Substantia nigra (tissue), 51 donors: ENCODE measurements at places on chromosomes 3 and 15.

DNA sequence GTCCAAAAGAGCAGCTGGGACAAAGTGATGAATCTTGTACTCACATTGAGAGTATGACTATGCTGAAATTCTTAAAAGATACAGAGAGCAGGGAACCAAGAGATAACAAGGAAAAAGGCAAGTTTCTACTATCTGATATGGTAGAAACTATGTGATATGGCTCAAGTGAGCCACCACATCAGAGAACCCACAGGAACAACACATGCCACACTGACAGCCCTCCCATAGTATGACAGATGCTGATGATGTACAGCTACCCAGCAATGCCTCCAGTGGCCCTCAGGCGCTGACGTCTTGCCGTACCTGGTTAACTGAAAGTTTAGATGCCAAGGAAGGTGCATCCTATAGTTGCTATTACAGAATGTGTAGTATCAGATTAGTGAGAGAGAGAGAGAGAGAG lies 42.4 kb downstream of the CHAC1 start:
- no peak for DNase-seq

DNA sequence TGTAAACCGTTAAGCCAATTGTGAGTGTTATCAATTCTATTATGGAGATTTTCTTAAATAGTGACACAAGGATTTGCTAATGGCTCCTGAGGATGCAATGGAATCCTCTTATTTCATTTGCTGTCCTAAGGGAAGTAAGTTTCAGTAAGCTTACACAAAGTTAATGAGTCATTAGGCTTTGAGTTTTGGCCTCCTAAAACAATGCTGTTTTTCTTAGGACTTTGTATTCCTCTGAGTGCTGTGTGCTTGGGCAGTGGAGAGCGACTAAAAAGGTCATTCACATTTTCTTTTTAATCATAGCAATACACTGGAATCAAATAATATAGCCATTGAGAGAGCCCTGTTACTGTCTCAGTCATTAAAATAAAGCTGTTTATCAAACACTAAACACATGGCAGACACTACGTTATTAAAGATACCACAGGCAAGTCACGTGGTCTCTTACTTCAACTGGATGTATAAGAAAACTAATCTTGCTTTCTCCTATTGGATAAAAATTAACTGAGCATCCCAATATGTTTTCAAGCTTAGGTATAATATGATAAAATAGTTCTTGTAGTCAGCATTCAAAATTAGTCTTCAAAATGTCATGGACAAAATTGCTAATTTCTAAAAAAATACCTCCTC lies 290.8 kb downstream of the NLGN1 start:
- DNase-seq, result no peak

- no peak for DNase-seq
Observed at GRCh38 chr3:83946049-83946448, 1012.7 kb upstream of the CADM2 start.

- no peak for DNase-seq
Observed at GRCh38 chr3:148950806-148951205, 40.5 kb upstream of the GYG1 start.

DNA sequence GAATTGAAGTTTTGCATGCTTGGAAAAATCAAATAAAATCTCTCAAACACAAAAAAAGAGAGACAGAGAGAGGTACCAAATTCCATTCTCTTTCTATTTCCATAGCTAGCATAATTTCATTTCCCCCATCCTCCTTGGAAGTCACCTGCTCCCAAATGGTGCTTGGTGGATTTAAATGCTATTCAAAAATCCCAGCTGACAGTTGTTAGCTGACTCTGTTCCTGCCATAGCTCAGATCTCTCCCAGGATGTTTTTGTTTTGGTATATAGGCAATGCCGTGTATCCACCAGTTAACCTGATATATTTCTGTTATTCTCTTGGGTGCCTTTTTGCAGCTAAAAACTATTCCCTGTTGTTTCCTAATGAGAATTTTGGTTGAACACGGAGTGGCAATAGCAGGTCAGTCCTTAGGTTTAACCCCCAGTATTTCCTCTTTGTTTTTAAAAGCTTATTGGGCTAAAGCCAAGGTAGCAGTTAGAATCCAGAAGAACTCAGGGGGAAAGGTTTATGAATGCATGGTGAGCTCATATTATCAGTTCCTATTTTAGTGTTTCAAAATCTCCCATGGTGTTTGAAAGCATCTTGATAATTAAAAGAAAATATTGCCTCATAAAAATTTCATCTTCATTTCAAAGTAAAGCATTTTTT lies 240.0 kb upstream of the GBE1 start:
- DNase-seq, result no peak

- no peak for DNase-seq
Observed at GRCh38 chr3:170632780-170633179, 46.9 kb upstream of the SLC7A14 start.

GRCh38 chr15:79092382-79092781 lies 1.8 kb upstream of the RASGRF1 start:
- no peak for DNase-seq

DNA sequence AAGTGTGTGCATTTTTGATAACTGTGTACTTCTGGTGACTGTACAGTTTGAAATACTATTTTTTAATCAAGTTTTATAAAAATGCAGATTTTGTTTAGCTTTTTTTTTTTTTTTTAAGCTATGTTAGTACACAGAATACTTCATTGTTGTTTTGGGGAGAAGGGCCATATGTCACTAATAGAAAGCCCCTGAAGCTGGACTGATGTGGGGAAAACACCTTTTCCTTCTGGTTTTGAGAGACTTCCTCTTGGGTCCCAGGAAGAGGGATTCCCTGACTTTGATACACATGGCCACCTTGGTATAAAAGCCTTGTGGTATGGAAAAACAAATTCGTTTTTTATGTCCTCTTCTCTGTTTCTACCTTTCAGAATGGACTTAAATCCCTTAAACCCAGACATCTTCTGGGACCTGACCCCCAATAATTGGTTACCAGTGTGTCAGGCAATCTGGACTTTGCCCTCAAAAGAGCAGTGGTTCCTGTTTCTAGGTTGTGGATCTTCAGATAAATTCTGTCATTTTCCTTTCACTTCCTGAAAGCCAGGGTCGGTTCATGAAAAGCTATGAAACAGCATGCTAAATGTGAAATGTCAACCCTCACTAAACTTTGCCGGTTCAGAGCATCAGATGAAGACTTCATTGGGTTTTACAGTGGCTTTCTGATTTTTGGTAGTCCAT lies 31.1 kb upstream of the BLOC1S6 start:
- no peak for DNase-seq

DNA sequence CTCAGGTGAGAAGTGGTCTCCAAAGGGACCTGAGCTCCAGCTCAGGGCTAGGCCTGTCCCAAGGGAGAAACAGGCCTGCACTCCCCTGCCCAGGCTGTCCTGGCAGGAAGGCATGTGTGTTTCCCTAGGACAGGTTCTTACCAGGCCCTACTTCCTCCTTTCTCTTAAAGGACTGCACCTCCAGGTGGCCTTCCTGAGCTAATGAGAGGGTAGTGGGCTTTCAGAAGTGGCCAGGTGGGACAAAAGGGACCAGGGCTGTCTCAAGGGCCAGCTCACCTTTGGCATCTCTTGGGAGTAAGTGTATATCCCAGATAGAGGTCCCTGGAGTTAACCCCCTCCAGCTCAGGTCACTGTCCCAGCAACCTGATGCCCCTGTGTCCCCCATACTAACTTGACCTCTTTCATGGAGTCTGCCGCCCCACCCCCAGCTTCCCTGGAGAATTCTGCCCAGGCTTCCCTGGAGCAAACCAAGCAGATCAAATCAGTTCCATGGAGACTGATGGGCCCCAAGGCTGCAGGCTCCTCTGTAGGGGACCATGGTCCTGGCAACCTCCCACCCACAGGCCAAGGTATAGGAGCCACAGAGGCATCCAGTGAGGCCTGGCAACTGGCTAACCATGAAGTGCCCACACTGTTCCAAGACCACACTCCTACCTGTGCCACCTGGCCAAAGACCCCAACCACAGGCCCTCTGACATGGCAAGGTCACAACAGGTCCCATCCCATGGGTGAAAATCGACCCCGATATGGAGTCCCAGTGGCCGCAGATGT lies 67.6 kb downstream of the ZNF445 start:
- DNase-seq, result no peak

- DNase-seq, result no peak
Observed at GRCh38 chr3:144390786-144391185, 419.2 kb downstream of the DIPK2A start.

DNA sequence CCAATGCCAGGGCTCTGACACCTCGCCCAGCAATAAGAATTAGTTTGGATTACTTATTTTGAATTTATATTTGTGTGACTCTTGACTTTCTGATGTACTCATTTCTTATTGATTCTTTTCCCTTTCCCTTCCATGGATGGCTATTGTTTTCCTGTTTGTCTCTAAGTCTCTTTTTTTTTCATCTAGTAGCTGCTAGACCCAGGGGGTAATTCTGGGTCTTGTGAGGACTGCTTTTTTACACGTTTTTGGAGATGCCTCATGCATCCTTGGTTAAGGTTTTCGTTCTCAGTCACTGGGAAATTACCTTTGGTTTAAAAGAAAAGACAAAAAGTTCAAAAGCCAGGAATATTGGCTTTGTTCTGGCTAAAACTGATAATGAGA lies 70.2 kb upstream of the STRIT1 start:
- DNase-seq, result no peak

DNA sequence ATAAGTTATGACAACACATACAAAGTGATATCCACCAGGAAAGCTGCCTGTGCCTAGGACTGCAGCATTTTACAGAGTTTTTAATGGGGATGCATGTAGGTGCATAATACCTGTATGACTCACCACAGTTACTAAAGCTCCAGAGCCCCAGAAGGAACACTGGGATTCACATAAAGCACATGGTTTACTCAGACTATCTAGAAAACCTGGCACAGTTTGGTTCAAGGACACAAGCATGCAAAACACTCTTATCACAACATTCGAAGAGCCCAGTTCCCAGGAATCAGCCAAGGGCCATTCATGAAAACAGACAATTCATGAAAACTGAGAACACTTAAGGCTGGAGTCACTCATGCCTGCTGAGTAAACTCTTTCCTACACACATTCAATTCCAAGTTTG lies 261.0 kb downstream of the PYDC2 start:
- no peak for DNase-seq

DNA sequence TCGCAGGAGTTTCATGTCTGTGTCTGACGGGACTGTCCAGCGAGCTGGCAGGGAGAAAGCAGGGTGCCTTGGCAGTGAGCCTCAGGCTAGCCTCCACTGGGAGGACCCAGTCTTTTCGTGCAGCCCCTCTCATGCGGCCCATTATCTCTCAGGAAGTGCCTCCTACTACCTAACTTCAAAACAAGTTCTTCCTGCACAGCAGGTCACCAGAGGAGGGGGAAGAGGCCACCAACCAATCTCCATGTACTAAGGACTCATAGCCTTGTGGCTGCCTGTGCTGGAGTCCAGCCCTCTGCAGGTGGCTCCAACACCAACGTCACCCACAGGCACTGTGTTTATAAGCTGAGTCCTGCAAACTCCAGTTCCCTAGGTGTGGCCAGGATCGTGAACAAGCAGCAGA lies 4.8 kb downstream of the VIPR1 start:
- DNase-seq, result no peak

GRCh38 chr3:189659571-189659970 lies 28.4 kb downstream of the TP63 start:
- no peak for DNase-seq

DNA sequence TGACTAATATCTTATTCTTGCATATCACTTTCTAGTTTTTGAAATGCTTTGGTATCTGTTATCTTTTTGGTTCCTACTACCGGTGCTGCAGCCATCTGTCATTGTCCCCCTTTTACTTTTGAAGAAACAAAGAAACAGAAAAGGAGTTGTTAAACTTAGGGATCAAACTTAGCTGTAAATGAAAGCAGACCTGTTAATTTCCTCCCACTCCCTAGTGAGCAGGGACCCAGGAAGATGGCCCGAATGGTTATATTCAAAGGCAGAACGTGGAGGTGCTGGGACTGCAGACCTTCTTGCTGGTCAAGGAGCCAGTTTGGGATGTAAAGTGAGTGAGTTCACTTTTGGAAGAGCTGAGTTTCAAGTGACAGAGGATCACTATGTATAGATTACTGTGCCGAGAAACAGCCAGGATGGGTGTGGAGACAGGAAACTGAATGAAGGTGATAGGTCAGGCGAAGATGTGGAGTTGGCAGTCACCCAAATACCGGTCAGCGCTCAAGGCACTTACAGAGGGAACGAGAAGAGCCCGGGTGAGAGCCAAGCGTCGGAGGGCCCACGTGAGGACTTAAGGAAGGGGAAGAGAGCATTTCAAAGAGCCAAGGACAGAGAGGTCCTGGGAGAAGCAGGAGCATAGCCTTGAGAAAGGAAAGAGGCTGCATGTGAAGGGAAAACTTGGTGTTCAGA lies 20.1 kb downstream of the KBTBD8 start:
- no peak for DNase-seq

GRCh38 chr3:89312141-89312540 lies 204.7 kb downstream of the EPHA3 start:
- no peak for DNase-seq

DNA sequence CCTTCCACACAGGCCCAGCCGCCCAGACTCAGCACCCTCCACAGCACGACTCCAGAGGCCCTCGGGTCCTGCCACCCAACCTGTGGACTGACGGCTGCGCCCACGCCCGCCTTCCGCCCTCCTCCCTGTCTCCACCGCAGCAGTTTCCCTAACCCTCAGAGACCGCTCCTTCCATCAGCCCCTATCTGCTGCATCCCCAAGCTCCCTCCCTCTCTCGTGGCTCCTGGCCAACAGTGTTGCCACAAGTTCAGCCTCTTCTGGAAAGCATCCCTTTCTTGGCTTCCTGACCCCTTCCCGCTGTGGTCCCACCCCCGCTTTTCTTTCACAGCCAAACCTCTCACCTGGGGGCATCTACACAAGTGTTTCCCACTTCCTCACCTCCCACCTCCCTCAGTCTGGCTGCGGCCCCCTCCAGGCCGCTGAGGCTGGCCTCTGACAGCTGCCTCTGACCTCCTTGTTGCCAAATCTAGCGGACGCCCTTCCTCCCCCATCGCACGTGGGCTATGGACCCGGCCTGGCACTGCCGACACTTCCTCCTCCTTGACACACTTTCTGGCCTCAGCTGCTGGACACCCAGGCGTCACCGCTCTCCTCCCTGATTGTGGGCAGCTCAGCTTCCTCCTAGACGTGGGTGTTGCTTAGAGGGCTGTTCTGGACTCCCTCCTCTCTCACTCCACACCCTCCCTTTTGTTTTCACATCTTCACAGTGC lies 168.8 kb upstream of the TLE3 start:
- DNase-seq, result peak; percentile 63

DNA sequence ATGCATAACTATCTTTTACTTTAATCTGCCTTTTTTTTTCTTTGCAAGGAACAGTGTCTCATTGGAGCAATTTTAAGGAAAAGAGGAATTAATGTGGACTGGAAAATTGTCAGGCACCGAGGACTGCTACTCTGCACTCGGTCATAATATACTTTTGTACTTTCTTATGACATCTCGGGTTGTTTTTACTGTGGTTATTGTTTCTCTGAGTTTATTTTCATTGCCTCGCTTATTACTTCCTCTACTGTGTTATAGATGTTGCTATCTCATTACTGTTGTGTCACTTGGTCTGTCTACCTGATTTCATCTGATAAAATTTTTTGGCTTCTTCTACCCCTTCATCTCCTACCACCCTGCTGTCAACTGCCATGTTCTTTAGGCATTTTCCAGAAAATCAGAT lies 213.5 kb upstream of the POU1F1 start:
- DNase-seq, result no peak
